ENCODE measurements at places on chromosomes 1 and 21.

DNA sequence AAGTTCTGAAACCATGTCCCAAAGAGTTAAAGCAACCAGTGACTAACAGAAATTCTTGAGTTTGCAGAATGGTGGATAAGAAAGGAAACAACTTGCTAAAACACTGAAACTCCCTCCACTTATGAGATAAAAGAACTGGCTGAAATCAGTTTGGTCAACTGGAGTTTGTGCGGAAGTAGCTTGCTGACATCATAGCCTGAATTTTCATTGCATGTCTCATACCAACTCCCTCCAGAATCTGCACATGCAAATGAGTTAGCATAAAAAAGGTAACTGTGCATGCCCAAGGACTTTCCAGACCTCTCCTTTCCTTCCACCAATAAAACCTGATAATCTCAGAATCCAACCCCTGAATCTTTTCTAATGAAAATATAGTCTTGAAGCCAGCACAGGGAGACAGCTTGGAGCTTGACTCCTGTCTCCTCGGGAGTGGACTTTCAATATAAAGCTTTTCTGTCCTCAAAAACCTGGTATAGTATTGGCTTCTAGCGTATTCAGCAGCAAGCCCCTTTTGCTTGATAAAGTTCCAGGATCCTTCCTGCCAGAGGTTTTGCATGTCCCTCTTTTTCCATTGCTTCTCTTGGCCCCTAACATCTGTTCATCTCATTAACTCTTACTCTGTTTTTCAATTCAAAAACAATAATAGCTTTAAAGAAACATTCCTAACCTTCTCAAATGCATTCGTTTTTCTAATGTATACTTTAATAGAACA is 785.8 kb upstream of the ADGRL4 start:
- DNase-seq = peak; percentile 39

GRCh38 chr1:241311056-241311746 is 45.8 kb downstream of the RGS7 start:
- DNase-seq = peak; percentile 2

GRCh38 chr1:202233804-202234203 is 40.2 kb downstream of the LGR6 start:
- no peak for DNase-seq

- DNase-seq = no peak
Measured at GRCh38 chr1:52601519-52601918, 652 bp upstream of the GPX7 start.

DNA sequence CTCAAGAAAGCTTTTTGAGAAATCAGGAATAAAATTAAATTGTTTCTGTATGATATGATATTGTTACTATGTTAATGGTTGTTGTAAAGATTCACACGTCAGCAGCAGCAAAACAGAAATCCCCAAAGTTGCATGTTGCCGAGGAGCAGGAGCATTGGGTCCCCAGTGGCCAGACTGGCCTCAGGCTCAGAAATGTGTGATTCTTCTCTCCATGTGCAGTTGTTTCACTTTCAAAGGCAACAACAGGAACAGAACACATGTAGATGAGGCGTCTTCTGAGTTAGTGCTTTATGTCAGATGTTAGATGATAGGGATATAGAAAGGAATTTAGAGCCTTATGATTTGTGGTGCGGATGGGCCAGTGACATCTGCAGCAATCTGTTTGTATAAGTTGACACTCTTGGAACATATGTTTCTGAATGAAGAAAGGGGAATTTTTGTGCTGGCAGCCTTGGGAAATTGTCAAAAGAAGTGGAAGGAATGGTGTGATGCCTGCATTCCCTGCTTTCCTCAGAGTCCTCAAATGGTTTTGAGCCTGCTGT is 2.1 kb upstream of the TTLL7 start:
- no peak for DNase-seq

DNA sequence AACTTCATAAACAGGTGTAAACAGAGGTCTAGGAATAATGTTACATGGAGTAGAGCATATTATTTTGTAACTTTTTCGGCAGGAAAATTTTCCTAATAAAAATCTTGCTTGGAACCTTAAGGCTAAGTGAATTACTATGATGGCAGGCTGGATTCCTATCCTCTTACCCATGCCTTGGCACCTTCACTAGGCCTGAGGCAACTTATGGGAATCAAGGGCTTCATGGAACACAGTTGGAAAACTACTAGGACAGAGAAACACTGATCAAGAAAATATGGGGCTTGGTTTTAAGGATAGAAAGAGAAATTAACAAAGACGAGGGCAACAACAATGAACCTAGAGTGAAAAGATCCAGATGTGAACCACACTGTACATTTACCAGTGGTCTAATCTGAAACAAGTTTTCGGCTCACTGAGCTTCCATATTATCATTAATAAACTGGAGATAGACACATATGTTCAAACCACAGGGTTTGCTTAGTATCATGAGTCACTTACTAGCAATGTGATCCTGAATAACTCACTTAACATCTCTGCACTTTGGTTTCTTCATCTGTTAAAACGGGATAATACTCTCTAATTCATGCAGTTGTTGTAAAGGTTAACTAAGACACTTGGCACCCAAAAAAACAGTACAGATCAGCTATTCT is 68.5 kb downstream of the GPATCH2 start:
- DNase-seq = peak; percentile 79

- DNase-seq = peak; percentile 97
Measured at GRCh38 chr1:109877317-109877771, 33.3 kb upstream of the CSF1 start.

DNA sequence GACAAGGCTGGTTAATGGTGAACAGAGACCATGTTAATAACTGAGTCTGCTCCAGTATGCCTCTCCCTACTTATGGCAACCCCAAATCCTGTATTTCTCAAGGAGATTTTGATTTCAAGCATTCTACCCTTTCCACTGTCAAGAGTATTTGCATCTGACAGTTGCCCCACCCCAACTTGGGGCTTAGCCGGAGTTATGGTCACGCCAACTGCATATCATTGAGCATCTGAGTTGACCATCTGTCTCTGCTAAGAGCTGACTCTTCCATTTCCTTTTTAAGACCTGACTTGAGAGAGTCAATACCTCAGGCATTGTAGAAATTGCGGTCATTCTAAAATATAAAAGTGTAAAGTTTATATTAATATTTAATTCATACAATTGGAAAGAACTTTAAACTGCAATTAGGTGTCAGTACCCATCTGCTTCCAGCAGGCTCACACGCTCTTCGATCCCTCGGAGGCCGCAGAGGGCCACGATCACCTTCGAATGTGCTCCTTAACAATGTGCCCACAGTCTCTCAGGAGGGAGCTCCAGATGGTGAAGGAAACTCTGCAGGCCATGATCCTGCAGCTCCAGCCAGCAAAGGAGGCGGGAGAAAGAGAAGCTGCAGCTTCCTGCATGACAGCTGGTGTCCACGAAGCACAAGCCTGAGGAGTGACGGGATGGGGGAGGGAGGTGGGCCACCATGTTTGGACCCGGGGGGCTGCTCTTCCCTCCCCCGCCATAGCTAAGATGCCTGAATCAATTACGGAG is 409.8 kb downstream of the DISC1 start:
- no peak for DNase-seq

DNA sequence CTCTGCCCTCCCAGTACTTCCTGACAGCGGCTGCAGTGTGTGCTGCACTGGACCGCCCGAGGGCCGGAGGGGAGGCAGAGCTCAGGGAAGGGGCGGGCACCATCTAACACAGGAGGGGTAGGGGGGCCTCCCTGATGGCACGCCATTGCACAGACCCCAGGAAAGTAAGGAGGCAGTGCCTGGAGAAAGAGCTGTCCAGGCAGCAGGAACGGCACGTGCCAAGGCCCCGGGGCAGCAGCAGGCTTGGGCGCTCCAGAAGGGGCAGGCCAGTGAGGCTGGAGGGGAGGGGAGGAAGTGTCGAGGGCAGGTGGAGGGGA is 110.7 kb downstream of the CRYAA start:
- no peak for DNase-seq

GRCh38 chr1:6794164-6794563 is 8.9 kb downstream of the CAMTA1 start:
- peak; percentile 62 for DNase-seq

- DNase-seq = no peak
Measured at GRCh38 chr1:12464045-12464461, 154.0 kb downstream of the DHRS3 start.

DNA sequence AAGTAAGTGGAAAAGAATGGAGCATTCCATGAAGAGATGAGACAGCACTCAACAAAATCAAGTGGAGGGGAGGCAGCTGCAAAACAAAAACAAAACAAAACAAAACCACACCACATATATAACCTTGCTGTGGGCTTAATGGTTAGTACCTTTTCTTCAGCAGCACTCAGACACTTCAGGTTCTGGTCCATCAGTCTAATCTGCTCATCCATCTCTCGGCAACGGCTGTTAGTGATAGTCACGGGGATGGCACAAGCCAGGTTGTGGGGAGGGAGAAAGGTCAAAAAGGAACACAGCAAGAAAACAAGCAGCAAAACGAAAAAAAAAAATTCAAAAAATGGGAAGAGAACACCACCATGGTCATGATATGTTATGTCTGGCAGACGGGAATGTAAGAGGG is 17.0 kb upstream of the NUP210L start:
- DNase-seq = no peak

Measured in GM23248 (cell line).